ENCODE measurements at places on chromosomes 6 and 20.

DNA sequence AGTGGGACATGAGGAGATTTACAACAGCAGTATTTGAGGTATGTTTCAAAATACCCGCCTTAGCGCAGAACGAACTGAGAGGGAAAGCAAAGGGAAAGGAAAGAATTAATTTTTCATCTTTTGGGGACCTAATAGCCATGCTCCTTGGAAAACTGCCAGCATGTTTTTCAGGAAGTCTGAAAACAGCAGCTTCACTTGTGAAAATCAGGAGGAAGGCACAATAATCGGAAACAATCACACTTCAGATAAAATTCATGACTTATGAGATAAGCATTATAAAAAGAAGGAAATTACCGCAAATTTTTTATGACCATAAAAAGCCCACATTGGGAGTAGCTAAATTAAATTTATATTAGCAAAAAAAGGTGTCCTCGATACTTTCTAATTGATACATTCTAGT lies 541.1 kb downstream of the HAO1 start:
- no peak for DNase-seq

DNA sequence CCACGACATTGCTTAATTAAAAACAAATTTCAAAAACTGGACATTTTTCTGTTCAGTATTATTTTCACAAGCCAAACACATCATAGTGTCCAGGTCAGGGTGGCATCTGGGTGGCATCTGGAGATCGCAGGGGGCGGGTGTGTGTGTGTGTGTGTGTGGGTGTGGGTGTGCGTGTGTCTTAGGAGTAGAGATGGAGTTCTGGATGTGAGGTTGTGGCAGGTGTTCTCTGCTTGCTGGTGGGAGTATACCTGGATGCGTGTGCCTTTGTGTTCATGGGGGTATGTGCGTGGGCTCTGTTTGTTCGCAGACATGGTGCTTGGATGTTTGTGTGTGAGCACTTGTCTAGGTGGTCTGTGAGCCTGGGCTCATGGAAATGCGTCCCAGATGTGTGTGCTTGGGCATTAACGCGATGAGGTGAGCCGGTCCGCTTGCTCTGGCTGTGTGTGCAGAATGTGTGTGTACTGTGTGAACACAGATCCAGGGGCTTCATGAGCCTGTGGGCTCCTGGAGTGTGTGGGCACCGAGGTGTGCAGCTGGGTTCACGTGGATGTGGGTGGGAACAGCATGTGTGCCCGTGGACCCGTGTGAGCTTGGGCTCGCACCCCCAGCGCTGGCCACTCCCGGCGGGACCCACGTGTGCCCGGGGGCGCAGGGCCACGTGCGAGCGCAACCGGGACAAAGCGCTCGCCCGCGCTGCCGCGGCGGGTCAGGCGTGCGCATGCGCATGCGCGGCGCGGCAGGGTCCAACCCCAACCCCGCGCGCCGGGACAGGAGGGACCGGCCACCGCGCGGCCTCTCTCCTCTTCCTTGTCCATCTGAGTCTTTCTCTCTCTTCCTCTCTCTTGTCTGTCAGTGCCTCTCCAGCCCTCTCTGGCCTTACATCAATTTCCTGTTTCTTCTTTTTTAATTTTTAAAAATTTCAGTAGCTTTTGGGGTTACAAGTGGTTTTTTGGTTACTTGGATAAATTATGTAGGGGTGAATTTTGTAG lies 60.4 kb downstream of the SRC start:
- peak; percentile 47 for DNase-seq

DNA sequence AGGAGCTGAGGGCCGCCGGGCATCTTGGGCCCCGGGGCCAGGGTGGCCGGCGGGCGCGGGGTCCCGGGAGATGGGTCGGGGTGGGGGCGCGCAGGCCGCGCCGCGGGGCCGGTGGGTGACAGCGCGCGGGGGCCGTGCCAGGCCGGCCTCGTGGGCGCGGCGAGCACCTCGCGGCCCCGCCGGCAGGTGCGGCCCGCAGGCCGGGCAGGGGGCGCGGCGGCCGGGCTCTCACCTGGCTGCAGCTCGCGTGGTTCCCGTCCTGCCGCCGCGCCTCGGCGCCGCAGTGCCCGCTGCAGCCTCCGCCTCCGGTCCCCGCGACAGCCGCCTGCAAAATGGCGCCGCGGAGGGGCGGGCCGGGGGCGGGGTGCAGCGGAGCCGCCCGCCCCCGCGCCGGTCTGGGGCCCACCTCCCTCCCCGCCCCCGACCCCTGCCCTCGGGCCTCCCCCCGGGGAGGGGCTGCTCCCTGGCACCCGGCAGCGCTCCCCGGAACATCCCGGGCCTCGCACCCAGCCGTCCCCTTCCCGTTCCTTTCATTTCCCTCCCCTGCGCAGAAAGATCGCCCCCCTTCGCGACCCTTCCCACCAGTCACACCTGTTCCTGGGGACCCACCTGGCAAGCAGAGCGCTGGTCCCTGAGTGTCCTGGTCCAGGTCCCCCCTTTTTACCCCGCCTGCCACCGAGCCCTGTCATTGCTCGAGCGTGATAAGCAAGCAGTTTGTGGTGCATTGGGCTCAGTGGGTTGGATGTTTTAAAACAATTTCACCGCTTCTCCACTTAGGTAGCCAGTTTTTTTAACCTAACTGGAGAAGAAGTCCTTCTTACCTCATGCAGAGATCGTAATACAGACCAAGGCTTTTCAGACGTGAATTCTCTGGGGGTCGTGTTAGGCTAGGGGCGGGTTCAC lies at the start of gene SLC23A2:
Gene SLC23A2 (minus strand): TSS at position 337 of the 903 bp plus-strand sequence. CDS start 68,948 bp downstream, outside the sequence.
- DNase-seq = peak; percentile 40

DNA sequence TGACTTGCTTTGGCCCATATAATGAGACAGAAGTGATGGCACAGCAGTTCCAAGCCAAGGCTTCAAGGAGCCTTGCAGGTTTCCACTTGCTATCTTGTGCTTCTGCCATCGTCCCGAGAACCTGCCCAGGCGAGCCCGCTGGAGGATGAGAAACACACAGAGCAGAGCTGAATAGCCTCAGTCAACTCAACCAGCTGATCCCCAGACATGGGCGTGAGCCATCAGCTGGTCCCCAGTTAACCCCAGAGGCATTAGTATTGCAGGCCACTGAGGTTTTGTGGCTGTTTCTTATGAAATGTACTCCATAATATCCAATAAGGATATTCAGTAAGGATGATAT lies 81.7 kb upstream of the SHLD1 start:
- DNase-seq = no peak

DNA sequence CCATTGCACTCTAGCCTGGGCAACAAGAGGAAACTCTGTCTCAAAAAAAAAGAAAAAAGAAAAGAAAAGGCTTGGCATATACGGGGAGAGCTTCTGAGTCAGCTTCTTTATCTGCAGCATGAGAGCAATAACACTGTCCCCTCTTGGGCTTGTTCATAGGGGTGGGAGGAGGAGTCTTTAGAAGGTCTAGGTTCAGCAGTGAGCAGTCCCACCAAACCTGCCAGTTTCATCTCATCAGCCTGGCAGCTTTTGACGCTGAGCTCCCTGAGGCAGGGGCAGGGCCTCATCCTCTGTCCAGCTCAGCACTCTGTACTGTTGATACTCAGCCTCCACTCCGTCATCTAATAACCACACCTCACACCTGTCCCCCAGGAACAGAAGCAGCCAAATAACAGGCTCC lies 5.6 kb upstream of the C6orf132 start:
- no peak for DNase-seq

GRCh38 chr6:46549155-46549554 lies 57.9 kb upstream of the RCAN2 start:
- DNase-seq = no peak

GRCh38 chr6:89690944-89691324 lies 52.4 kb upstream of the LYRM2 start:
- DNase-seq = no peak

DNA sequence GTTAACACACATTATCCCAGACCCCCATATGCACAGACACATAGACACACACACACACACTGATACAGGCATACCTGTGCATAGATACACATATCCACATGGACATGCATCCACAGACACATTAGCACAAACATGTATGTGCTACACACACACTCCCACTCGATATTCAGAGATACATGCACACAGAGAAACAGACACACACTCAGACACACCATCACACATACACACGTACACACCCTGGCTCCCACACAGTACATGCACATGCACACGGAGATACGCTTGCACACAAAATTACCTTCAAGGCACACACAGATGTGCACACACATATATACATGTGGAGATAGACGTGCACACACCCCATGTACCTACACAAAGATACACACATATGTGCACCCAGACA lies 19.7 kb downstream of the RBM38 start:
- DNase-seq = no peak

DNA sequence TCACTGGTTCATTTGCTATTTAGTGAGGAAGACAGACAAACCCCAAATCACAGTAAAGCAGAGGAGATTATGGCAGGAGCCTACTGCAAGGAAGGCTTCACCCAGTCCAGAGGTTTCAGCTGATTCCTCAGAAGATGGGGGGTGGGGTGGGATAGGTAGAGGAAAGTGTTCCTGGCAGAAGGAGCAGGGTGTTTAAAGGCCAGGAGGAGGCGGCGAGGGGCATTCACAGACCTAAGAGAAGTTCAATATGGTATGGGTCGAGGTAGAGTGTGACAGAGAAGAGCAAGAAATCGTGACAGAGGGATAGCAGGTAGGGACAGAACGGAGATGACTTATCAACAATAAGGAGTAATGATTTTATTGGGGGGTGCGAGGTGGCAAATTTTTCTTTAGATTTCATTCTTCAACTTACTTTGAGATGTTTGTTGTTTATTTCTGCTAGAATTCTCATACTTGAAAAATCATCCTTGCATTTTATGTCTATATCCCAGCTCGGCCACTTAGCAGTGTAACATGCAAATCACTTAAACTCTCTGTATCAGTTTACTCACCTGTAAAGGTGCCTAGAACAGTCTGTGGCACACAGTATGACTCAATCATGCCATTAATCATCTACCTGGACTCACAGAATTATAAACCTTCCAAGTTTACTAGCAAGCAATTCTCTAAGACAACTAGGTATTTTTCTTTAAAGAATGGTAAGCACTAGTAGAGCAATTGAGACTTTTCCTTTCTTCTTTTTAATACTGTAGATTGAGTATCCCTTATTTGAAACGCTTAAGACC lies 176.7 kb downstream of the REV3L start:
- DNase-seq = no peak

GRCh38 chr20:44398335-44398734 lies 42.8 kb downstream of the HNF4A start:
- no peak for DNase-seq

DNA sequence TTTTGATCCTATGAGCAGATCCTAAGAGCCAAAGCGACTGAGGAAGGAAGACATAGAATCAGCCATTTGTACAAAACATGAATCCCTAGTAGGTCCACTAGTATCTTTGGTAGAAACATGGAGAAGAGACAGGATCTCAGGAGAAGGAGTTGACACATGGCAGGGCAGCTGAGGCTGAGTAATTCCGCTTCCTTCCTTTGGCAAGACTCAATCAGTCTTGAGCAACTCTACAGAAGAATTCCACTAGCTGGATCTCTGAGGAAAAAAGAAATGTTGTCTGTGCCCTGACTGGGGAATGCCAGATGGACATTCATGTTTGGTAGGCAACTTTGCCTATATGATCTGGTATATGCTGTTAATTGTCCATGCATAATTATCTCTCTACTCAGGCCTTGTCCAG lies 35.3 kb downstream of the ESR1 start:
- DNase-seq = no peak

GRCh38 chr20:56463428-56463827 lies 5.0 kb upstream of the RTF2 start:
- no peak for DNase-seq

- DNase-seq = no peak
Measured at GRCh38 chr6:135274561-135275293, 93.6 kb downstream of the MYB start.

DNA sequence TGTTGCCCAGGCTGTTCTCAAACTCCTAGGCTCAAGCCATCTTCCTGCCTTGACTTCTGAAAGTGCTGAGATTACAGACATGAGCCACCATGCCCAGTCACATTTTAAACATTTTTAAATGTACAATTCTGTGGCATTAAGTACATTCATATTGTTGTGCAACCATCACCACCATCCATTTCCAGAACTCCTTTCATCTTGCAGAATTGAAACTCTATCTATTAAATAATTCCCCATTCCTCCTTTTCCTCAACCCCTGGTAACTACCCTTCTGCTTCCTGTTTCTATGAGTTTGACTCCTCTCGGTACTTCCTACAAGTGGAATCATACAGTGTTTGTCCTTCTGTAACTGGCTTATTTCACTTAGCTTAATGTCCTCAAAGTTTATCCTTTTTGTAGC lies 103.8 kb upstream of the NAA20 start:
- DNase-seq = no peak

DNA sequence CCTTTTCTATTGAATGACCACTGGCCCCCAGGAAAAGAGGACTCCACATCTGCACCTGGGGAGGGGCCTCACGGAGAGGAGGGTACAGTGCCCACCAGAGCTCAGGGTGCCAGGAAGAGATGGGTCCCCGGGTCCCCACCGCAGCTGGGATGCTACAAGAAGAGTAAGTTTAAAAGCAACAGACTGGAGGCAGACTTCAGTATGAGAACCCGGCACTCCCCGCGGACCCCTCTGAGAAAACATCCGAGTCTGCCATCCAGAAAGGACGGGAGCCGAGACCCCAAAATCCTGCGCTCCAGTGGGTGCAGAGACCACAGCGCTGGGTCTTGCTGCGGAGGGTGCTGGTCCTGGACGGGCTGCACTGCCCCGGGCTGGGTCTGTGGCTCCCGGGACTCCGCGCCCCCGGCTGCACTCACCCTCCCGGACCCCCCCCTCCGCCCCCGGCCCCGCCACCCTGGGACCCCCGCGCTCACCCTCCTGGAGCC lies 350 bp downstream of the HELZ2 start:
- DNase-seq = no peak

DNA sequence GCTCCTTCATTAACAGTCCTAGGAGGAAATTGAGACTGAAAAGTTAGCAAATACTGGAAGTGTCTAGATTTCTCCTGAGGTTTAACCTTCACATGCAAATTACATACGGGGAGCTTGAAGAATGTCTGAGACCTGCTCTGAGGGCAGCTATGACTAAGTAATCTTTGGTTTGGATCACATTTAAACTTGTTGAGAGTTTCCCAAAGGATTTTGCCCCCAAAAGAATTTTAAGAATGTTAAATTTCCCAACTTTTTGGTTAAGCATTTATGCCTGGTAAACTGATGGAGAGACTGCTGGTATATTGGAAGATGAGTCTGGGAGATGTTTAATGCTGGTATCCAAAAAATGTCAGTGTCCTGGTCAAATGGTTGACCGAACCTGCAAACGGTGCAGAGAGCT lies 97.0 kb downstream of the RREB1 start:
- no peak for DNase-seq

DNA sequence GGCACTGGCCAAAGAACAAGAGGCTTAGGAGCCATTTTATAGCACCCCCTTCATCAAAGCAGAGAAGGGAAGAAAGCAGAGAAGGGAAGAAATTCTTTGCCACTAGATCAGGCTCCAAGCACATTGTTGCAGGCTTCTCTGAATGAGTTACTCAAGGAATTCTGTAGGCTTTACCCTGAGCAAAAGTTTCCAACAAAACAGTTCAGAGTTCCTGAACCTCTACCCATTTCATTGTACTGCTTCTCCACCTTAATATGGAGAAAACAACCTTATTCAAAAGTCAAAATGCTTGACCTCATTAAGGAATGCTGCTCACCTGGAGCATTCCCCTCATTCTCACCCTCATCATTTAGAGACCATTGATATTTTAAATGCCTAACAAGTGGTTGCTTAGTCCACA lies 115.5 kb upstream of the LOC128125822 start:
- no peak for DNase-seq

- no peak for DNase-seq
Measured at GRCh38 chr6:55785273-55785672, 90.1 kb downstream of the BMP5 start.

- no peak for DNase-seq
Measured at GRCh38 chr6:4656106-4656505, 120.1 kb upstream of the CDYL start.

GRCh38 chr20:44716309-44717106 lies 1.3 kb downstream of the CCN5 start:
- no peak for DNase-seq

Data from putamen (tissue), 1 donor.